ENCODE measurements at places on chromosomes 6 and 20. TPM values are rescaled to one million over a fixed set of nuclear protein-coding genes. Genes with fewer than 3 reads are reported as not detected.

GRCh38 chr20:38751360-38751976 lies 3.2 kb downstream of the ACTR5 start:
- peaks cover 26% of the 10 kb centered on the region for H3K4me1 ChIP-seq
- H3K36me3 ChIP-seq: peaks cover 38% of the 10 kb centered on the region
- peak; percentile 79 for DNase-seq
- H3K27me3 ChIP-seq: peaks cover 3% of the 10 kb centered on the region

Gene CASS4
- 3.1 TPM for total RNA-seq

- no peak for DNase-seq
- H3K27me3 ChIP-seq: no peaks in the 10 kb centered on the region
- H3K4me1 ChIP-seq: peaks cover 26% of the 10 kb centered on the region
- peak overlapping the region; percentile 99 for H3K4me3 ChIP-seq
- H3K36me3 ChIP-seq: peaks cover 19% of the 10 kb centered on the region
Observed at GRCh38 chr20:58651559-58651945, 469 bp downstream of the STX16 start.

Gene SERPINB6
- total RNA-seq: 36.2 TPM

DNA sequence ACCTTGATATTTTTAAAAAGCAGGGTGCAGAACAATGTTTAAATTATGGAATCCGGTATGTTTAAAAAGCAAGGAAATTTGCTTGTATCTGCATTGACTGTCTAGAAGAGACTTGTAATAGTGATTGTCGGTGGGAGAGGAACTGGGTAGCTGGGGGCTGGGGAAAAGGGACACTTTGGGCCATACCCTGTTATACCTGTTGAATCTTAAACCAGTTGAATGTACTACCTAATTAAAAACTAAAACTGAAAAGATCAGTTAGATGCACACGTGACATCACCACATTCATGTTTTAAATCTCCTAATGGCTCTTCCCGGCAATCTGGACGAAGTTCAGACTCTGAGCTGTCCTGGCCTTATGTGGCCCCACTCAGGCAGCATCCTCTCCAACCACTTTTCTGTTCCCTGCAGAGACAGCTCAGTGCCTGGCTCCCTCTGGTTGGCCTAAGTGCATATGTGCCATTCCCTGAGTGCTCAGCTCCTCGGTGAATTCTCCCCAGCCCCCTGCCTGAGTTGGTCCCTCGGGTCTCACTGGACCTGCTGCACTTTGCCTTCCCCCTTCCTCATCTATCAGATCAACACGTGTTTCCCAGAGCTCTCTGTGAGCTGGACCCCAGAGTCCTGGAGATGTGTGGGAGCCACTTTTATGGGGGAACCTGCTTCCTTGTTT lies 36.3 kb downstream of the SLC52A3 start:
- no peaks in the 10 kb centered on the region for H3K36me3 ChIP-seq
- no peak for DNase-seq
- no peak overlapping the region for H3K27ac ChIP-seq
- no peak overlapping the region for H3K4me3 ChIP-seq
- H3K27me3 ChIP-seq: peaks cover 29% of the 10 kb centered on the region

DNA sequence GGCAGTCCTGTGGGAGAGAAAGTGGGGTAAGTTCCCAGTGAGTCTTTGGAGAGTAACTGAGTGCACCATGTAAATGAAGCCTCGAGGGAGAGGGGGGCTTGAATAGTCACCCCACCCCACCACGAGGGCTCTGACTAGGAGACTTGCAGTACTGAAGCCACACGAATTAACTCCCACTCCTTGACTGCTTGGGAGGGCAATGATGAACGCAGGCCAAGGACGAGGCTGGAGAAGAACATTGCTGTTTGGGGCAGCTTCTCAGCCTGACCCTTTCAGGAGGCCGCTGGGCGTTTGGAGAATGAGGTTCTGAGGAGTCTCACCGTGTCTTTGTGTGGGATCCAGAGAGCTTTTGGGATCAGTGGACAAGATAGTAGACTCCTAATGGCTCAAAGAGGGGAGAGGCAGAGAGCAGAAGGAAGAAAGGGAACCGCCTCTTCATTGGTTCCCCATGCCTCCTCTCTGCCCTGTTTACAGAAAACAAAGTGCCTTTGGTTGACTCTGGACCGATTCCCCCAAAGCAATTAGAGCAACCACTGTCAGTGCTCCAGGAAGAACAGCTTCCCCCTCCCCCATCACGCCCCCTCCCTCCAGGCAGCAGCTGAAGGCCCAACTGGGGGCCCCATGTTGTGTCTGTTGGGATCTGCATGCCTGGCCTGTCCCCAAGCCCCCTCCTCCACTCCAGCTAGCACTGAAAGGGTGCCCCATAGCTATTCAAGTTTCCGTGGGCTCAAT lies 41.7 kb upstream of the CDKN1A start:
- H3K36me3 ChIP-seq: no peaks in the 10 kb centered on the region
- DNase-seq: no peak
- H3K4me1 ChIP-seq: no peaks in the 10 kb centered on the region

GRCh38 chr6:146027586-146028251 lies 1.1 kb upstream of the GRM1 start:
- peaks cover 1% of the 10 kb centered on the region for H3K36me3 ChIP-seq
- H3K4me1 ChIP-seq: peaks cover 3% of the 10 kb centered on the region
- no peak overlapping the region for H3K4me3 ChIP-seq
- no peak for DNase-seq

Gene KCNK5
- total RNA-seq: 33.8 TPM

- H3K27ac ChIP-seq: no peak overlapping the region
- peaks cover 3% of the 10 kb centered on the region for H3K36me3 ChIP-seq
- H3K4me1 ChIP-seq: no peaks in the 10 kb centered on the region
- H3K27me3 ChIP-seq: peaks cover 4% of the 10 kb centered on the region
- no peak overlapping the region for H3K4me3 ChIP-seq
Observed at GRCh38 chr20:43809206-43809819, 82.5 kb upstream of the GTSF1L start.

- DNase-seq: no peak
- peaks cover 8% of the 10 kb centered on the region for H3K4me1 ChIP-seq
- no peaks in the 10 kb centered on the region for H3K36me3 ChIP-seq
- H3K4me3 ChIP-seq: no peak overlapping the region
- H3K27me3 ChIP-seq: peaks cover 42% of the 10 kb centered on the region
- H3K27ac ChIP-seq: peak overlapping the region; percentile 6
Observed at GRCh38 chr20:31863296-31864085, 6.8 kb downstream of the DUSP15 start.

- no peak for DNase-seq
- H3K27me3 ChIP-seq: no peaks in the 10 kb centered on the region
- no peak overlapping the region for H3K4me3 ChIP-seq
- no peaks in the 10 kb centered on the region for H3K36me3 ChIP-seq
- H3K27ac ChIP-seq: no peak overlapping the region
- no peaks in the 10 kb centered on the region for H3K4me1 ChIP-seq
Observed at GRCh38 chr20:50646483-50646996, 44.8 kb downstream of the RIPOR3 start.

Gene TMC2
- not detected for total RNA-seq

GRCh38 chr20:62376112-62377063 lies 9.3 kb upstream of the LAMA5 start:
- DNase-seq: no peak
- no peaks in the 10 kb centered on the region for H3K36me3 ChIP-seq
- no peak overlapping the region for H3K27ac ChIP-seq
- no peak overlapping the region for H3K4me3 ChIP-seq
- no peaks in the 10 kb centered on the region for H3K4me1 ChIP-seq

DNA sequence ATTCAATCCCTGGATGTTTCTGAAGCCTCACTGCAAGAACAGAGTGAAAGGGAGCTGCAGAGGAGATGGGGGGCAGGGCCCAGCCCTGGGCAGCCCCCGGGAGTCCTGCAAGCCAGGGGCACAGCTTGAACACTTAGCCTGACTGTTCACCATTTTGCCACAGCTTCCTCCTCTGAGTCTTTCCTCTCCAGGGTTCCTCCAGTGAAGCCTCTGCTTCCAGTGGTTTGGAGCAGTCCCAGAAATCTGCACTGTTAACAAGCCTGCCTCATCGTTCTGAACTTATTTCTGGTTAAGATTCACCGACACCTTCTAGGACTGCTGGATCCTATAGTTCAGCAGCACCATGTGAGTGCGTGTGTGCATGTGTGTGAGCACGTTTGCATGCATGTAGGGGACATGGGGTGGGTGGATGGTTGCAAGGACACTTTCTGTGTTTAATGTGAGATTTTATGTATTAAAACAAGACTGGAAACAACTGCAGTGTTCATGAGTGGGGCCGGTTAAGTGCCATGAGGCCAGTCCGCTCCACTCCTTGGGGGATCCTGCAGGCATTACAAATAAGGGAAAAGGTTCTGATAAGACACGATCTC lies 24.6 kb downstream of the CEBPB start:
- peaks cover 18% of the 10 kb centered on the region for H3K4me1 ChIP-seq
- no peak for DNase-seq
- no peaks in the 10 kb centered on the region for H3K36me3 ChIP-seq
- no peak overlapping the region for H3K27ac ChIP-seq
- H3K27me3 ChIP-seq: peaks cover 17% of the 10 kb centered on the region

DNA sequence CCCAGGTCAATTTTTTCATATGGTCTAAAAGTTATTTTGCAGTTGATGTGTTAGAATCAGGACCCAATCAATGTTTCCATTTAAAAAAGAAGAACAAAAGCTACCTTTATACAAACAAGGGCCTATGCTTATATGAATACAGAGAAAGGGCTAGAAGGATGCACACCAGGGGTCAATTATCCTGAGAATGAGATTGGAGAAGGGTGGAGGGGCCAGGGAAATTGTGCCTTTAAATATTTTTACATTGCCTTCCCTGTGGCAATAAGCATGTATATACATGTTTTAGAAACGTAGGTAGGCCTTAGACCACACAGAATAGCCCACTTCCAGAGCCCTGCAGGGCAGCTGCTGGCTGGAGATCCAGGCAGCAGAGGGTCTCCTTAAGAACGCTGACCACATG lies 12.7 kb downstream of the EXOC2 start:
- H3K36me3 ChIP-seq: peaks cover 18% of the 10 kb centered on the region
- no peak overlapping the region for H3K27ac ChIP-seq
- H3K27me3 ChIP-seq: no peaks in the 10 kb centered on the region
- H3K4me3 ChIP-seq: no peak overlapping the region
- H3K4me1 ChIP-seq: peaks cover 39% of the 10 kb centered on the region

DNA sequence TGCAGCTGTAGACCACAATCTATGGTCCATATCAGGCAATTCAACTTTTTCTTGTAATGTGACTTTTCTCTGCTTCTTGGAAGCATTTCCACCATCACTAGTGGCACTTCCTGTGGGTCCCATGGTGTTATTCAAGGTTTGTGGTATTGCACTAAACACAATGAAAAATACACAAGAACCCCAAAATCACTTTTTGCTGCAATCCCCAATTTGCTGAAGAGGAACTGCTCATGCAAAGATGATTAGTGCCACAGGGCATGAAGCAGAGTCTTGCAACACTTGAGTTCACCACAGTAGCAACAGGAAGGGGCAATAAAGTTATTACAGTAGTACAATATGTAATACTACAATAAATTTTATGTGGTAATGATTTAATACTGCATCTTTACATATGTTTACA lies 16.8 kb upstream of the TAAR1 start:
- H3K36me3 ChIP-seq: no peaks in the 10 kb centered on the region
- no peak overlapping the region for H3K4me3 ChIP-seq
- H3K4me1 ChIP-seq: peaks cover 2% of the 10 kb centered on the region
- H3K27me3 ChIP-seq: peaks cover 17% of the 10 kb centered on the region
- H3K27ac ChIP-seq: no peak overlapping the region

DNA sequence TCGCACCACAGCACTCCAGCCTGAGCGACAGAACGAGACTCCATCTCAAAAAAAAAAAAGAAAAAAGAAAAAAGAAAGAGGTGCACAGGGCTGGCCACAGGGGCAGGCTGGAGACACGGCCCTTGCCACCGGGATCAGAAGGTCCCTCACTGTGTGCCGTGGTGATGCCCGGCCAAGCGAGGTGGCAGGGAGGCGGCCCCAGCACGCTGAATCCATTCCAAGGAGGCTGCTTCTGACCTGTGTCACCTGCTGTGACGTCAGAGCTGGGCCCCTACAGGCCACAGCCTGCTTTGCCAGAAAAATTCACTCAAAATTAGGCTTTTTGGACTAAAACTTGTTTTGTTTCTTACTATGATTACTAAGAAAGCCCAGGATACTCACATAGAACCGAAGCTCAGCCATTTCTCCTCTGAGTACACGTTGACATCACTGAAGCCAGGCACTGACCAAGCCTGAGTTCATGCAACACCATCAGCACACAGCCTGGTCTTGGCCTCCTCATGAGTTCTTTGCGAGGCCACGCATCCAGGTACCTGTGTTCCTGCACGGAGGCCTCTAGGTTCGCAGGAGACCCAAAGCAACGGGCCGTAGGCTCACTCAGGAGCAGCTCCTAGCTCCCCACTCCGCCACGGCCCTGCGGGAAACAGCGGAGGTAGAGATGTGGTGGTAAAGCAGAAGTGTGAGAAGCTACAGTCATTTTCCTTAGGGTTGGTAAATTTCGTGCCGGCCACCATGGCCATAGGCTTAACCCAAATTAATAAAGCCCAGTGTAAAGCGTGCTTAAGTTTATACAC lies 67.8 kb downstream of the THBS2 start:
- no peaks in the 10 kb centered on the region for H3K36me3 ChIP-seq
- no peaks in the 10 kb centered on the region for H3K4me1 ChIP-seq
- DNase-seq: no peak
- no peak overlapping the region for H3K27ac ChIP-seq
- no peak overlapping the region for H3K4me3 ChIP-seq

Gene C20orf144
- total RNA-seq: 0.26 TPM

Gene COL11A2
- total RNA-seq: 0.56 TPM

DNA sequence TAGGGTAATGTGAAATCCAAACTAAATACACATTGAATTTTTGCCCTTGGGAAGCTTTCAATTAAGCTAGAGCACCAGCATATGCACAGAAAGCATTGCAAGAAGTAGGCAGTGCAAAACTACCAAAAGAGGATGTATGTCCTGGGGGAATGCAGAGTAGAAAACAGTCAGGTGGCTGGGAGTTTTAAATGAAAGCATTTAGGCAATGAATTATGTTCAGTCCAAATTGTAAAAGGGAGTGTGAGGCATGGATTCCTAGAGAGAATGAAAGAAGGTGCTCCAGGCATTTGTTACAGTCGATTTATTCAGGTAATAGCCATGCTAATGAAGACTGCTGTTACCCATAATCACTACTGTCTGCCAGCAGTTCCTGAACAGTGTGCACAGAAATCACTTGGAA lies 604.1 kb upstream of the POU3F2 start:
- no peaks in the 10 kb centered on the region for H3K36me3 ChIP-seq
- no peaks in the 10 kb centered on the region for H3K4me1 ChIP-seq

Gene PXDC1
- total RNA-seq: 0.12 TPM

DNA sequence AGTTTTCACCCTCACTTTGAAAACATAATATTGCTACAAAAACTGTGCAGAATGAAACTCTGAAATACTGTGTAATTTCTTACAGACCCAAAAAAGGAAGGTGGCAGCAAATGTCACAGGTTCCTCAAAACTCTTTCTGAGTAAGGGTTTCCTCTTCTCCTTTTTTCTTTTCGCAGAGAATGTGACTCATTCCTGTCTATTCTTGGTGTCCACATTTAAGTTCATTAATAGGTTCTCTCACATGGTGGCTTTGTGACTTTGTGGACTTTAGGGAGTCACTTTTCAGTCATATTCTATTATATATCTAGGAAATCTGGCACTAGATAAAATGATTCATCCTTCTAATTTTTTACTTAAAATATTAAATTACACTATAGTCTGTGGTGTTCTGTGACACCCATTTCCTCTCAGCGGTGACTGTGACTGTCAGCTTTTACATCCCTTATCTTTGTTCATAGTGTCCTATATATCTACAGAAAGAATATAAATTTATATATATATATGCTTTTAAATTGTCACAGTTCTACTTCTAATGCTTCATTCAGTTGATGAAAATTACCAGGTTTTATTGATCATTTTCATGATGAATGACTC lies 126.8 kb upstream of the HCRTR2 start:
- no peaks in the 10 kb centered on the region for H3K27me3 ChIP-seq
- no peak for DNase-seq
- no peaks in the 10 kb centered on the region for H3K36me3 ChIP-seq
- H3K4me1 ChIP-seq: no peaks in the 10 kb centered on the region
- H3K27ac ChIP-seq: no peak overlapping the region

GRCh38 chr6:40912158-40912946 lies 126.7 kb downstream of the UNC5CL start:
- peak; percentile 82 for DNase-seq
- H3K36me3 ChIP-seq: no peaks in the 10 kb centered on the region
- no peaks in the 10 kb centered on the region for H3K4me1 ChIP-seq
- peaks cover 20% of the 10 kb centered on the region for H3K27me3 ChIP-seq
- no peak overlapping the region for H3K27ac ChIP-seq

All from activated CD4-positive, alpha-beta T cell treated with anti-CD3 and anti-CD28 coated beads, Interleukin-2, amount 10 ng/mL, durations not matched to agents 24 days and 14 days (primary cell).